ENCODE measurements at places on chromosomes 11 and 22.

DNA sequence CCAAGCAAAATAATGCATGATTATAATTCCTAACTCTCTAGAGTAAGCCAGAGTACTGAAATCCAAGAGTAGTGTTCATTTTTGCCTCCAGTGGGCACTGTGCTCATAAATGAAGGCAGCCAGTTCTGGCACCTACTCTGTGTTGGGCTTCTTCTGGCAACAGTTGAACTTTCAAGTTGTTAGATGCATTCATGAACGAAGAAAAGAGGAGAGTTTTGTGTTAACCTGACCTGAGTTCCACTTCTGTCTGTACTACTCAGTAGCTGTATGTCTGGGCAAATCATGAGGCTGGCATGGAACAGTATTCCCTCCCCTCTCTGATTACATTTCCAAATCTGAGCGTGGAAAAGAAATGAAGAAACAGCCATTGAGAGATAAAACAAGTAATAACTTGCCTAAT, 20.3 kb upstream of the TENM4 start:
- DNase-seq = no peak

DNA sequence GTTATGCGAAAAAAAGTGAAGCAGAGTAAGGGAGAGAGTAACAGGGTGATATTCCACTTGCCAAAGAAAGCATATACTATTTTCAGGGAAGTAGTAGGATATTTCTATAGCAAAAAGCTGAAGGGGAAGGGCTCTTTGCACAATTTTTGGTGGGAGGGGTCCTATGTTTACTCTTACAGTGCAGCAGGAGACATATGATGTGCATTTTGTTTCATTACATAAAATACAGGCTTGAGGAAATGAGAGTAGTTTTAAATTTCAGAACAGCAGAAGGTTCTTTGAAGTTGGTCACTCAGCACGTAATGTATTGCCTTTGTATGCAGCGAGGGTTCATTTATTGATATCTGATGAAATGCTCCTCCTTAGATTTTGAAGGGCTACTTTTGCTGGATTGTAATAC, 3.1 kb upstream of the PIK3IP1 start:
- DNase-seq = no peak

DNA sequence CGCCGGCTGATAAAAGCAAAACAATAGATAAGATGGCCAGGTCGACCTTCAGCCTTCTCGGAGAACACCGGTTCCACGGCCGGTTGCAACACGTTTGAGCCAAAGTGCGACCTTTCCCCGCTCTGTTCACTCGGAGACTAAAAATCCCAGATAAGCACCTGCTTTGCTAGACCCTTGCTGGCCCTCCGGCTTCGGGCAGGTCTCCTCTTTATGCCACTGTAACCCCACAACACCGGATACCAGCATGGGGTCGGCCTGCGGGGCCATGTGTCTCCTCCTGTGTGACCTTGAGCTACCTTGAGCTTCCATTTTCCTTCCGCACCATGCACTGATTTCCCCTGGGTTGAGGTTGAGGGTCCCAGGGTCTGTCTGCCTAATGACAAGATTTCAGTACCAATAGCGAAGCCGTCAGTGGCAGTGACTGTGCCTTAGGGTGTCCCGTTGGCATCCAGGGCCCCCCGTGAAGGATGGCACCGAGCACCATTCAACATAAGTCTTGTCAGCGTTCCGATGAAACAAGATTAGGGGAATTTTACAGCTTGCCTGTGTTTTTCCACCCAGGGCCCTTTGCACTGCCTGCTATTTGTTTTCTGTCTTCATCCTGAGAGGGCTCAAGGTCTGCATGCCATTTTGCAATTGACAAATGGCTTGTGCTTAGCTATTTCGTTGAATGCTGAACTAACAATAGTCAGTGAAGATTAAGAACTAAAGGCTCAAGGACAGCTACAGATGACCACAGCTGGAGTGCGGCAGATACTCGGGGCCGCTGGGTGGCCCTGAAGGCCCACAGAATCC, 118.6 kb downstream of the KCNQ1 start:
- DNase-seq = no peak

GRCh38 chr11:111089759-111090158, 155.8 kb upstream of the POU2AF2 start:
- DNase-seq = no peak

DNA sequence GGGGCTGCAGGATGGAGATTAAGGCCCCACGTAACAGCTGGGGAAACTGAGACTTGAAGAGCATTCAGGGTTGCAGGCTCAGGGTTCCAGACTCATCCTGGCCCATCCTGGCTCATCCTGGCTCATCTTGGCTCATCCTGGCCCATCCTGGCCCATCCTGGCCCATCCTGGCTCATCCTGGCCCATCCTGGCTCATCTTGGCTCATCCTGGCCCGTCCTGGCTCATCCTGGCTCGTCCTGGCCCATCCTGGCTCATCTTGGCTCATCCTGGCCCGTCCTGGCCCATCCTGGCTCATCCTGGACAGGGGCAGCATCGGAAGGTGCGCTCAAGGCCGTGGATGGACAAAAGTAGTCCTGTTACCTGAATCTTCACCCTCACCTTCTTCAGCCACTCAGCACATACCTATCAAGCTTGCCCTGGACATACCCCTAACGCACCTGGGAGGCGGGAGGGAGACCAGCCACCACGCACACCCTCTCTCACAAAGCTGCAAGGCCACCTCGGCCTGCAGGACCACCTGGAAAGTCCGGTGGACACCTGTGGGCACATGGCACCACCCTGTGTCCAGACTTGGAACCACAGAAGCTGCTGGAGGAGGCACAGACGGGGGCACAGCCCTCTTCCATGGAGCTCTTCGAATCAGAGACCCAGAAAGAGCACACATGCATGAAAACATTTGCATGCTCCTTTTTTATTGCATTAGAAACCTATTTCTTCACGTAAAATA, 20.3 kb upstream of the NLRP6 start:
- no peak for DNase-seq

DNA sequence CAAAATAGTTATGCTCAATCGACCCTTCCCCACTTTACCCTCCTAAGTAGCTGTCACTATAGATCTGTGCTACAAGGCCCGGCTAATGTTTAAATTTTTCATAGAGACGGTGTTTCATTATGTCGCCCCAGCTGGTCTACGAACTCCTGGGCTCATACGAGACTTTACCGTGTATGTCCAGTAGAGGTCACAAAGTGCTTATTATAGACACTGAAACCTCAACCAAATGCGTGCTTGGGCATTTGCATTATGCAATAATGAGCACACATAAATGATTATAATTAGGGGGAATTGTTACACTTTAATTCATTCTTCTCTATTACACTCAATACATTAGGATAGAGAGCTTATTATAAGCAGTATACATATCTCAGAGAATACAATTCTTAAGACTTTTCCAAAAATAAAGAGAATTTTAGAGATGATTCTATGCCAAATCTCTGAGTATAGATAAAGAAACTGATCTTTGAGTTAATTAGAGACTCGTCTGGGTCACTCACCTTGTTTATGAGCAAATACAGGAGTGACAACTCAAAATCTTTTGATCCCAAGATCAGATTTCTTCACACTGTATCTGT, 12.5 kb upstream of the MRPL16 start:
- peak; percentile 21 for DNase-seq

DNA sequence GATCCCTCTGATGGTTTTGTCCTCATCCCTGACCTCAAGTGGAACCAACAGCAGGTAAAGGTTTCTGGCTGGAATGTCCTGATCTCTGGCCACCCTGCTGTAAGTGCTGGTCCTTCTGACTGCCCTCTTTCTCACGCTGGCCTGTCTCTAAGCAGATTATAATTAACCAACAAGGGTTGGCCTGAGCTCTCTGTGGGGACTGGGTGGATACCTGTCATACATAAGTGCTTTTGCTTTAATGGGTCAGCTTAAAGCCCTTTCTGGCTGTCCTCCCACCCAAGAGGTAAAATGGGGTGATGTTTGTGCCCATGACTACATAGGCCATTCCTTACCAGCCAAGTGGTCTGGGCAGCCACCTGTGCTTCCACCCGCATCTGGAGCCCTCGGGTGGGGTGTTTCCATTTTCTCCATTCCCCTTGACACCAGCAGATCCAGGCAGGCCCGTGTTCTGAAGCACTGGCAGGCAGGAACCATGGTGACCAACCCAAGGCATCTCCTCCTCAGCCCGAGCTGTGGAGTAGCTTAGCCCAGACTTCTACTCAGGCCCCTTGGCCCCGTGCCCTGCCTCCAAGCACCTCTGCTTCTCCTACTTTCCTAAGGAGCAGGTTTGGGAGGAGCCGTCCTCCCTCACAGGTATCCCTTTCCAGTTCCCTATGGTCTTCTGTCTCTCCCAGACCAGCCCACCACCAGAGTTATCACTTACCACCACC, 17.0 kb upstream of the ST3GAL4 start:
- DNase-seq = no peak

DNA sequence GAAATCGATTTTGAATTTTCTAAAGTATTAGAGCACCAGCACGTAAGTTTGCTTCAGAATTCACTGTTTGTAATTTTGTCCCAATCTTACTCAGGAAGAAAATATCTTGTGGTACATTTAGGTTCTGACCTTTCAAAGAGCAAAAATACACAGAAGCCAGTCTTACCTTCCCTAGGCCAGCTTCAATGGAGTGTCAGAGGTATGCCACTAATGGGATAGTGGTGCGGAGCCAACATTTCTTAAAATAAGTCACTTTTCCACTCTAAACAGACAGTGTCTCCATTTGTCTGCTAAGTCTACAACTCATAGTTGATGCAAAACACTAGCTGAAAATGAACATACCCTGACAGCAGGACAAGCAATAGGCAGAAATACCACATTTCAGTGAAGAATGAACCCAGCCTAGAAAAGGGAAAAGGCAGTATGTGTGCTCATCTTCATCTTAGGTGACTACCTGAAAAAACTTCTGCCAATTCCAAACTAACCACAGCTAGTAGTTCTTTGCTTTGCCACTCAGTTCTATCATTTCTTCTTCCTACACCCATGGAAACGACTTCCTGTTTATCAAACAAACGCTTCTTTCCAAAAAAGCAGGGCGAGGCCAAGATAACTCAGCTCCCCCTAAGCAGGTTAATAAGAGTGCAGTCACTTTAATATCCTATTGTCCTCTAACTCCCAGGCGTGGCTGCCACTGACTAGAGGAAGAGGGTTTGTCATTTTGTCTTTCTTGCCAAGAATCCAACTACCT, 94.0 kb upstream of the APOA1 start:
- peak; percentile 28 for DNase-seq

- peak; percentile 61 for DNase-seq
Measured at GRCh38 chr11:8813658-8814057, 97.3 kb upstream of the AKIP1 start.

DNA sequence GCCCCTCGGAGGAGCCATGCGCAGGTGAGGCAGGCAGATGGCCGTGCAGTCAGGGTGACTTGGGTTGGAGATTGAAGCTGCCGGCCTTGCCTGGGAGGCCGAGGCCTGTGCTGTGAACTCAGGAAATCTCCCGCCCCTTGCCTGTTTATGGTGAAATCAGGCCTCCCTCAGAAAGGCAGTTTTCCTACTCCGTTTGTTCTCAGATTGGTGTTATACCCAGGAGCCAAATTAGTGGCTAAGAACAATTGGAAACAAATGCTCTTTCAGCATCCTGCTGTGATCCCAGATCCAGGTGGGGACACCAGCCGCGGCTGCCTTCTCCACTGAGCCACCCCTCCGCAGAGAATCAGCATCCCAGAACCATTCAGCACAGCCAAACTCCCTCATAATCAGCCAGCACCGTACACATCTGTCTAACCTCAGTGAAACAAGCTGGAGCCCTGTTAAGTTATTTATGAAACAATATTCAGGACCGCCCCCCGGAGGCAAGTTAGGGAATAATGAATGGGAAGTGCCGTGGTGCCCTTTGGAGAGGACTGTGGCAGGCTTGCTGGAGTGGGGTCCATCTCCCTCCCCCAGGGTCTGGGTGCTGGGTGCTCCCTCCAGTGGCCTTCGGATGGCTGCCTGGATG, 60.0 kb downstream of the PKNOX2 start:
- no peak for DNase-seq

GRCh38 chr11:2153581-2154194, 7.3 kb downstream of the INS start:
- no peak for DNase-seq

GRCh38 chr11:45168366-45169130, 22.1 kb downstream of the PRDM11 start:
- no peak for DNase-seq

DNA sequence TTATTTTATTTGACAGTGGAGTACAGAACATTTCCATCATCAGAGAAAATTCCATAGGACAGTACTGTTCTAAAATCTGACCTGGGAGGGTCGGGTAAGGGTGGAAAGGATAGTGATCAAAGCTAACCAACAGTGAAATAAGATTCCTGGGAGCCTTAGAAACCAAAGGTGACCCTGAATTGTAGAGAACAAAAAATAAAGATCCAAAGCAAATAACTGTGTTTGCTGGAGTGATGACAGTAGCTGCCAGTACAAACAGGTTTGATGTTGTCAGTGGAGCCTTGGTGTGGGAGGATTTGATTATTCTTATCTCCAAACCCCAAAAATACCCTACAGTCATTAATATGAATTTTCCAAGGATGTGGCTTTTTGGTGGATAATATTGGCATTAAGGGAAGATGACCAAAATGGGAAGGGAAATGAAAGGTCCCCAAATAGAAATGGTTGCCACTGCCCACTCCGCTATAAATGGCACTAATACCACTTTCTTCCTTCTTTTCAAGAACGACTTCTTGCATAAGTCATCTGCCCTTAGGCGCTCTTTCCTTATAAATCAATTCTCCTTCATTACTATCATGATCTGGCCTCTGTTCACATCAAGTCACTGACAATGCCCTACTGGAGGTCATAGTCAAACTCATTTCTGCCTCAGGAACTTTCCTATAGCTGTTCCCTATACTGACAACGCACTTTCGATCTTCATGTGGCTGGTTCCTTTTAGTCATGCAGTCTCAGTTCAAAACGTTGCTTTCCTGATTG, 44.4 kb downstream of the EHF start:
- DNase-seq = no peak

GRCh38 chr11:71078482-71078881, 173.9 kb downstream of the SHANK2 start:
- DNase-seq = no peak

DNA sequence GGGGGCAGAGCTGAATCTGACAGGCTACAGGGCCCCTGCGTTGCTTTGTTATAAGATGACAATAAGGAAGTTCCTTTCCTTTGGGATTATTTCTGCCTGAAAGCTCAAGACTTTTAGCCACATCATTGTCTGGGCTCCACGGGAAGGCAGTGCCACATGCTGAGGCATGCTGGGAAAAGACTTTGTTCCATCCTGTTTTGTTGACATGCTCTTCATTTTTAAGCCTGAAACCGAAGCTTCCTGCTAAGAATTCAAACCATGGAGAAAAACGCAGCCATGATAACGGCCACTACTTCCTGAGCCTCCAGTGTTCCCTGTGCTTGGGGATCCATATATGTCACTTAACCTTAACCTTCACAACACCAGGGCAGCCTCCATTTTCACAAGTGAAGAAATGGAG, 5.5 kb upstream of the TCF20 start:
- DNase-seq = no peak

All from activated CD4-positive, alpha-beta T cell treated with anti-CD3 and anti-CD28 coated beads, Interleukin-2, amount 50 U/mL, for 48 hours (primary cell).